ENCODE measurements at places on chromosomes 4 and X.

GRCh38 chr4:87092389-87093141, 127.9 kb downstream of the KLHL8 start:
- peak; percentile 37 for DNase-seq

DNA sequence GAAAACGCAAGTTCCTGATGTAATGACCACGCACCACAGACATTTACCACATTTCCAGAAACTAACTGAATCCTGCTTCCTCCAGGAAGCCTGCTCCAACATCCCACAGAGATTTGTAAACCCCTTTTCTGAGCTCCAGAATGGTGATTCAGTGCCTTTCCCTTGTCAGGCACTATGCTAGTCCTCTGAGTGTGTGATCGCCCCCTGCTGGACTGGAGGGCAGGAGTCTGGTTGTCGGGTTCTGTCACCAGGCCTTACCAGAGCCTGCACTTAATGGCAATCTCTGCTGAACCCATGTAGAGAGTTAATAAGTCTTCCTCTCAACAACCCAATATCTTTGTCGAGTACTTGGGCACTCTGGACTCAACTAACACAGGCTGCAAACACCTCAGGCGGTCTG, 14.5 kb upstream of the KDM5C start:
- peak; percentile 18 for DNase-seq

DNA sequence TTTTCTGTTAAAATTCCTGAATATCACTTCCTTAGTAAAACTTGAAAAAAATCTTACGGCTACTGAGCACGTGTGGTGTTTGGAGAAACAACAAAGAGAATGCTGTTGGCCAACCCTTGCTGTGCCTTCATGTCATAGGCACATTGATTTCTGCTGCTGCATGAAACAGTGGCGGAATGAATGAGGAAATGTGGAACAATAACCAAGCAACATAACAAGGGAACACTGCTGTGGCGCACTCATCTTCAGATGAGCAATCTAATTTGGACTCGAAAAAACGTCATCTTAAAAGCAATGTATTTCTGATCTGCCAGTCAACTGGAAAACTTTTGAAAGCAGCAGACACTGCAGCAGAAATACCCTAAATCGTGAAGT, 51.4 kb downstream of the PROM1 start:
- peak; percentile 54 for DNase-seq

DNA sequence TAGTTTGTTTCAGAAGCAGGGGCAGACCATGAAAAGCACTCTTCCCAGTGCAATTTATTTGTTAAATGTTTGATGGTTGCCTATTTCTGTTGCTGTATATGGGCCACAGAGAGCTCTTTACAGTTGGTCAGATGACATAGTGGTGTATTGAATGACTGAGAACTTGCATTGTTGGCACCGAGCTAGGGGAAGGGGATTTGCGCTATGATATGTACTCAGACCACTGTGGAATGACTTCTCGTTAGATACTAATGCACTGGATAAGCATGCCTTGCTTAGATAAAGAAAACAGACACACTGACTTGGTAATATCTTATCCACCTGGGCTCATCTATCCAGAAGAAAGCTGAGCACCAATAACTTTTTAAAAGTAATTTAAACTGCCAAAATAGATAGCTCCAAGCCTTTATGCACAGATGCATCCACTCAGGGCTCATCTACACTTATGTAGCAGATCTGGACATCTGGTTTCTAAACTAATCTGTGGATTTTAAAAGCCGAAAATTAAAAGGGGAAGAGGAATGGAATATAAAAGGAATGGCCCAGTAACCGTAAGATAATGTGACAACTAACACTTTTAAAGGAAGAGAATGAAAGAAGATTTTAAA, 132.7 kb downstream of the GATB start:
- no peak for DNase-seq

DNA sequence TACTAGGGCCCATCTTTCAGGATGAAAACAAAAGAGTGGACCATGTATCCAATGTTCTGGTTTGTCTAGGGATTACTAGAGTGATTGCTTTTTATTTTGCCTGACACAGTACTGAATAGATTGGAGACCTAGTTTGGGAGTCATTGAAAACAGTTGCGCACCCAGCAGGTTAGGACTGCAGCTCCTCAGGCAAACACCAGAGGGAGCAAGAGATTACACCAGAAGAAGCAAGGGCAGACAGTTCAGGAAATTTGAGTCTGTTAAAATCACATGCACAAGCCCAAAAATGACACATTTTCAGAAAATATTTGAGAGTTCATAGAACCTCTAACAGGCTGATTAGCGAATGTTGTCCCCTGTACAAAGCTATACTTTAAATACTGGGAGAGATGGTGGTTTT, 55.6 kb downstream of the CYLC1 start:
- no peak for DNase-seq

DNA sequence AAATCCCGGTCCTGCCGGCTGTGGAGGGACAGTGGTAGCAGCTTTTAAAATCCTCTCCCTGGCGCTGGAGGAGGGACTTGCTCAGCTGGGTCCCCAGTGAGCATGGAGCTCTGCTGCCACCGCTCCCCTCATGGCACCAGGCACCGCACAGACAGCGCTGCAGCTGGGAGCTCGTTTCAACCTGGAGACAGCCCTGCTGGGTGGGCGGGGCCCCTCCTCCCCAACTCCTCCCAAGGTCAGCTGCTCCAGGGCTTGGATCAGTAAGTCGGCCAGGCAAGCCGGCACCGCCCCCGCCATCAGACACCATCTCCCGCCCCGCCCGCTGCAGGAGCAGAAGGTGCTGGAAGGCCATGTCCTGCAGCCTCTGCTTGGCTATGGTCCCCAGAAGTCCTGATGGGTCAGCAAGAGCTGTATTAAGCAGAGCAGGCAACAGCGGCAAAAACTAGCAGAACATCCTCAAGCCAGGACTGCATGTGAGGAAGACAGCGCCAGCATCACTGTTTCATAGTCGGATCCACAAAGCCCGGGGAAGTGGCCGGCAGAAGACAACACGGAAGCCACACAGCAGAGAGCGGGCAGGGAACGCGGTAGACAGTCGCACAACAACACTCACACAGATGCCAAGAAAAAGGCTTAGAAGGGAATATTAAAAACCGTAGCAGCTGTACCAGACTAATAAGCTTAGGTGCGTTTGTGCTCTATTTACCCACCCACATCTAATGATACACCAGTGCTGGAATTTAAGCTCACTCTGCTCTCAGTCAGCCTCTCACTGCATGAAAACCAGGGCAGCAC, 16.2 kb downstream of the ZFYVE28 start:
- peak; percentile 58 for DNase-seq

- DNase-seq: no peak
Observed at GRCh38 chr4:152935631-152936445, at the start of gene FHDC1. TSS of gene FHDC1 (plus strand) at chr4:152936323. CDS start at chr4:152943058, 6,735 bp downstream.

Data from inflammatory macrophage treated with lipopolysaccharide for 1 hour (primary cell).